ENCODE measurements at places on chromosomes 11 and 22.

DNA sequence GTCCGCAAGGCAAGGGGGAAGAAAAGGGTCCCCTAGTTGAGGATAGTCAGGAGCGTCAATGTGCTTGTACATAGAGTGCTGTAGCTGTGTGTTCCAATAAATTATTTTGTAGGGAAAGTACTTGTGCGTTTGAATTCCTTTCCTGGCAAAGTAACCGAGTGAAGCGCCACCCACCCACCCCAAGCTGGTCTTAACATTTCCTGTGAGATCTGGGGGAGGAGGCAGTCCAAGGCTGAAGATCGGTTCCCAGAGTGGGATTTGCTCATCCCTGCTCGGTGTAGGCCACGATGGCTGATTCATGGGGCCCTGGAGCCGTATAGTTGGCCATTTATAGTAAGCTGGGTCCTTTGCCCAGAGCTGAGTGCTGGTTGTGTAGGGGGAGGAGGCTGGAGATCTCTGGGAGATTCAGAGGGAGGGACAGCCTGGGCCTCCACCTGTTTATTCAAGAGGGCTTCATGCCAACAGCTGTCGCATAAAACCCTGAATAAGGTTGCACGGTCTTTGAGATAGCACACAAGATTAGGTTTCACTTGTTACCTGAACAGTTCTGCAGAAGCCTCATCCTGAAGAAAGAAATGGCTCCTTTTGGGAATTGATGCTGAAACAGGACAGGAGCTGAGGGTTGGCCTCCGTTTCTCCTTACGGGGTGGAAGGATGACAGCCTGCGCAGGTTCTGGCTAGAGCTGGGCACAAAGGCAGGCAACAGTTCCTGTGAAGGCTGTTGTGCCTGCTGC, 2.4 kb downstream of the ATF4 start:
- no peak for DNase-seq

- DNase-seq = no peak
Observed at GRCh38 chr11:62573006-62573591, 592 bp downstream of the EEF1G start.

- DNase-seq = no peak
Observed at GRCh38 chr22:39935612-39936011, 24.6 kb upstream of the TMA7B start.

DNA sequence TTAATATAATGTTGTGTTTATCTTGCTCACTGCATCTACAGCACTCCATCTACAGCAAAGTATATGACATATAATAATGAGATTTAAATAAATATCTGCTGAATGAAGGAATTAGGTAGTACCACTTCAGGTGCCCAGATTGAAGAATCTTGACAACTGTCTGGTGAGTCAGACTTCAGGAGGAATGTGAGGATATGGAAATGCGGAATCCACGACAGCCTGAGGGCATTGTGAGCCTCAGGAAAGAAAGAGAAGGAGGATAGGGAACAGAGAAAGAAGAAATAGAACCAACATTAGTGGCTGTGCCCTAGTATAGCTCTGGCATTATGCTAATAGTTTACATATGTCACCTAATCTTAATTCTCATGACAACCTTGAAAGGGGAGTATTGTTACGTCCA, 304.4 kb downstream of the AASDHPPT start:
- DNase-seq = no peak

GRCh38 chr11:95501761-95502266, 270.8 kb upstream of the SESN3 start:
- no peak for DNase-seq

All from caudate nucleus (tissue), 63 donors.